ENCODE measurements at places on chromosomes 1 and 21.

GRCh38 chr1:110190282-110190929 lies 19.7 kb upstream of the KCNC4 start:
- DNase-seq, result no peak

DNA sequence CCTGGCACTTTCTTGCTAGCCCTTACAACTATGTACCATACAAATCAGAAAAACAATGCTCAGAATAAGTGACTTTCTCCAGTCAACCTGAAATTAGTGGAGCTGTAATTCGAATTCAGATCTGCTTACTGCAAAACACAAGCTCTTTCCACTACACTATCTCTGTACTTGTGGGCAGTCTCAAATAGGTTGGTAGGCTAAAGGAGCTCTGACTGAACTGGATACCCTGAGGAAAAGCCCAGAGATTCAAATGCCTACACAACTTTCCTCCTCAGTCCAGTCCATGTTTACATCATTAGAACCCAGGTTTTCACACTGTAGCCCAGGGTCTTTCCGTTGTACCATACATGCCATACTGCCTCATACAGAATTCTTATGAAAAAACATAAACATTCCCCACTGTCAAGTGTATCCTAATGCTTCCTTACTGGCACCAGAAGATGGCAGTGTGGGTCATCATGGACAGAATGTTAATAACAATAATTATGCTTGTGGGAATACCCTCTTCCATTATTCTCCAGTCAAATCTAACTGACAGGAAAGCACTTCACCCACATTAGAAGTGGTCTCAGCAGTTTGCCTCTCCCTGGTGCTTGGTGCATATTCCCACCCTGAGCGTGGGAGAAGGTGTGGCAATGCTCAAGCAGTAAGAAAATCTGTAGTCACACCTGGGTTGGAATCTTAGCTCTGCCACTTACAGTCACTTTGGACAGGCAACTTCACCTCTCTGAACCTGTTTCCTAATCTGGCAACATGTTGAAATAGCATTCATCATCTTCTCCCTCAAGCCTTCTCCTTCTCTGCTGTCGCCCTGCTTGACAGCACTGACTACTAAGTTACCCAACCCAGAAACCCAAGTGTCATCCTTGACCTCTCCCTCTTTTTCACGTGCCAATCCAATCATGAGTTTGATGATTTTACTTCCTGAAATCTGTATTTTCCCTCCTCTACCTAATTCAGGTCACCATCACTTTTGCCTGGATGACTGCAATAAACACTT lies 14.4 kb upstream of the ZFYVE9 start:
- peak; percentile 69 for DNase-seq

DNA sequence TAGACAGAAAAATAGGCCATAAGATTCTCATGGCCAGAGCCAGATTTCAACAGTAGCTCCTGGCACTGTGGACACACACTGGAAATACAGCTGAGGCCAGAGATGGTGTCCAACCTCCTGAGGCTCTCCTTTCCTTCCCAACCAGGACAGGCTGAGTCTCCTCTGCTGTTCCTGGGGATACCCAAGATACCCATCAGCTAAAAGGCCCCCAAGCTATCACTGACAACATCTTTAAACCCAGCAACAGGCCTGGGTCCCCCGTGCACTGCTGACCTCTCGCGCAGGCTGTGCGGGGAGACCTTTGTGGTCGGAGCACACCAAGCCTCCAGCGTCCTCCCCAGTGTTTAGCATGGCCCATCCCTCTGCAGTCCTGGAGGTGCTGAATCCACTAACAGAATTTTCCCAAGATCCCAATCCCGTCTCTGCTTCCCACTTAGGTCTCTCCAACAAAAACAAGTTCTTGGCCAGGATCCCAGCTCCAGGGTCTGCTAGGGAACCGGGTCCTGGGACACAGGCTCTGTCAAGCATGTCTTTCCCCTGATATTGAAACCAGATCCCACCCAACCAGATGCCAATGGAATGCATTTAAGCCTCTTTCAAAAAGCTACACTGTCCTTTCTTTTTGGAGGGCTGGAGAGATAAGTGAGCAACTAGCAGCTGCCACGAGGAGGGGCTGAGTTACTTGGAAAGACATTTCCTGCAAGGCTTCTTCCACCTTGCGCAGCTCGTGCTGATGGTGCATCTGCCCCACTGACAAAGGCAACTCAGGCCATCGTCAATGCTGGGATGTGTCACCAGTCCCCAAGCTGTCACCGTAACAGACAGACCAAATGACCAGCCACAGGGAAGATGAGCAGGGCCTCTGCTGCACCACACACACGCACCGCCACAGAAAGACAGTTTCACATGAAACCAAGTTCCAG lies 73.2 kb downstream of the BCAR3 start:
- no peak for DNase-seq

GRCh38 chr1:13523780-13524477 lies 10.1 kb upstream of the LRRC38 start:
- DNase-seq, result no peak

- DNase-seq, result no peak
Observed at GRCh38 chr1:20198918-20199317, 12.6 kb upstream of the PLA2G2C start.
